ENCODE measurements at places on chromosomes 12 and 14. TPM values are rescaled to one million over a fixed set of nuclear protein-coding genes. Genes with fewer than 3 reads are reported as not detected.

- H3K27ac ChIP-seq, result no peak overlapping the region
- no peaks in the 10 kb centered on the region for H3K4me1 ChIP-seq
- no peak for DNase-seq
- H3K36me3 ChIP-seq, result no peaks in the 10 kb centered on the region
- H3K27me3 ChIP-seq, result no peaks in the 10 kb centered on the region
Observed at GRCh38 chr12:71075743-71076142, 82.1 kb downstream of the TSPAN8 start.

GRCh38 chr14:67526676-67527459 is 6.2 kb upstream of the PLEKHH1 start:
- no peaks in the 10 kb centered on the region for H3K4me1 ChIP-seq
- H3K27me3 ChIP-seq, result peaks cover 1% of the 10 kb centered on the region
- peak; percentile 42 for DNase-seq
- no peak overlapping the region for H3K27ac ChIP-seq

STRAP gene
- total RNA-seq, result 138 TPM

CDCA3 gene
- 6.2 TPM for total RNA-seq

DNA sequence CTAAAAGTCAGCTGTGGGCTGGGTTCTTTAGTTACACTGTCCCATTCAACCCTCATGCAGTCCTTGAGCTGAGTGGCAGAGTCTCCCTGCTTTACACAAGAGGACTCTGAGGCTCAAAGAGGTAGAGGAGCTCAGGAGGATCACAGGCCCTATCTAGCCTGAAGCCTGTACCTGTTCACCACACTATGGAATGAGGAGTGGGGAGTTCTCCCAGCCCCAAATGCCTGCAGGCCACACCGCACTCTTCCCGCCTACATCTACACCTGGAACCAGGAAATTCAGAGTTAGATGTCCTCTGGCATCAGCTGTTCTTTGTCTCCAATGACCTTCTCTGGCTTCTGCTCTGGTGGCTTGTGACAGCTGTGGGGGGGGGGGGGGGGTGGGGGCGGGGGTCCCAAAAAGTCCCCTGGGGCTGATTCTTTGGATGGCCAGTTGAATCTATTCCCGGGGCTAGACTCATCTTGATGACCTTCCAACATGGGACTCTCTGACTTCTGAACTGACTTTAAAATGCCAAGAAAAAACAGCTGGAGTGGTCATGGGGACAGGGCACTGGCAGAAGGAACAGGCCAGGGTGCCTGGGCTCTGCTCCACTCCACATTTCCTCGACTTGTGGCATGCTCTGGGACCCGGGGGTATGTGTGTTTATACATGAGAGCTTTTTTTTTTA is 30.6 kb downstream of the RIN3 start:
- H3K36me3 ChIP-seq, result peaks cover 4% of the 10 kb centered on the region
- no peak for DNase-seq
- no peak overlapping the region for H3K4me3 ChIP-seq
- peaks cover 8% of the 10 kb centered on the region for H3K4me1 ChIP-seq
- no peak overlapping the region for H3K27ac ChIP-seq

GTF2H3 gene
- 23.1 TPM for total RNA-seq

DNA sequence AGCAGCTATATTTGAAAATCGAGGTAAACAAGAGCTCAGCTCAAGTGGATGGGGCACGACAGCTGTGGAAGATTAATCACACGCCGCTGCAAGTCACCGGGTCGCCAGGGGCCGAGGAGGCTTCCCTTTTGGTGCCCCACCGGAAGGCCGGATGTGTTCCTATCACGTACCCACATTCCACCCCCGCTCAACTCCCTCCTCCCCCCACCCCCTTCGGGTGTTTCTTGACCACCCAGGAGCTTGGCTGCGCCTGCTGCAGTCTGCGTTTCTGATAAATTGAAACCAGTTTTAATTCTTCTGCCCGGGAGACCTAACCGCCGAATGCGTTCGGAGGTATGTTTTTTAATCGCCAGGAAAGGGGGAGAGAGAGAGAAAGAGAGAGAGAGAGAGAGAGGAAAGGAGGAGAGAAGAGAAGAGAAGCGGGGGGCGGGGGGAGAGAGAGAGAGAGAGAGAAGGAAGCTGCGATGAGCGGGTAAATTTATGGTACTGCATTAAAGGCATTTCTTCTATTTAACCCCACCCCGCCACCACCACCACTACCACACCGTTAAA is 1.8 kb downstream of the SLC8A3 start:
- H3K36me3 ChIP-seq, result no peaks in the 10 kb centered on the region
- H3K4me3 ChIP-seq, result peak overlapping the region; percentile 80
- peaks cover 17% of the 10 kb centered on the region for H3K4me1 ChIP-seq
- no peak overlapping the region for H3K27ac ChIP-seq
- H3K27me3 ChIP-seq, result peaks cover 14% of the 10 kb centered on the region
- no peak for DNase-seq

DNA sequence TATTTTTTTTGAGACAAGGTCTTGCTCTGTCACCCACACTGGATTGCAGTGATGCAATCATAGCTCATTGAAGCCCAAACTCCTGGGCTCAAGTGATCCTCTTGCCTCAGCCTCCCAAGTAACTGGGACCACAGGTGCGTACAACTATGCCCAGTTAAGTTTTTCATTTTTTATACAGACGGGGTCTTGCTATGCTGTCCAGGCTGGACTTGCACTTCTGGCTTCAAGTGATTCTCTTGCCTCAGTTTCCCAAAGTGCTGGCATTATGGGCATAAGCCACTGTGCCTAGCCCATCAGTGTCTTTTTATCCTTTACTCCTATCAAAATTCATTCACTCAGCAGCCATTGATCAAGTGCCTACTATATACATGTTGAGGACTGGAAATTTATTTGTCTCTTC is 9.0 kb downstream of the PTPN11 start:
- DNase-seq, result no peak
- H3K4me1 ChIP-seq, result peaks cover 4% of the 10 kb centered on the region
- H3K36me3 ChIP-seq, result peaks cover 4% of the 10 kb centered on the region

Measured in endothelial cell (in vitro differentiated cells).